Naive thymus-derived CD4-positive, alpha-beta T cell (primary cell): ENCODE measurements at places on chromosomes 1 and 21. TPM values are rescaled to one million over a fixed set of nuclear protein-coding genes. Genes with fewer than 3 reads are reported as not detected.

- no peaks in the 10 kb centered on the region for H3K27me3 ChIP-seq
- no peaks in the 10 kb centered on the region for H3K36me3 ChIP-seq
- no peak overlapping the region for H3K27ac ChIP-seq
- H3K4me1 ChIP-seq: no peaks in the 10 kb centered on the region
Observed at GRCh38 chr1:56477164-56478111, 101.9 kb downstream of the PLPP3 start.

DNA sequence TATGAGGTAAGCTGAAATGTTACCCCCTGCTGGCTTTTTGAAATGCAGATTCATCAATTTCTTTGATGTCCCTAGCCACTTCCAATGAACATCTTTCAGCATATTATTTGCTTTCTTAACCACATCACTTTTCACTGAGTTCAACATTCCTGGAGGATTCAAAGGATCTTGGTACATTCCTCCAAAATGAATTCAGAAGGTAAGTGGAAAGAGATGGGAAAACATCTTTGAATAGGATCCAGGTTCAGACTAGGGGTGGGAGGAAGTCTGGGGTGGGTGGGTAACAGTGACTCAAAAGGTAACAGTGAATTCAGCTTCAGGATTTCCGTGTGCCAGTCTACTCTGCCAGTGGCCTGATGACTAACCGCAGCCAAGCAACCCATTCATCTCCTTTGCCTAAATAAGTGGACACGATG is 180.7 kb downstream of the ZC3H11B start:
- DNase-seq: no peak
- H3K4me3 ChIP-seq: no peak overlapping the region
- no peaks in the 10 kb centered on the region for H3K4me1 ChIP-seq
- no peaks in the 10 kb centered on the region for H3K36me3 ChIP-seq

DNA sequence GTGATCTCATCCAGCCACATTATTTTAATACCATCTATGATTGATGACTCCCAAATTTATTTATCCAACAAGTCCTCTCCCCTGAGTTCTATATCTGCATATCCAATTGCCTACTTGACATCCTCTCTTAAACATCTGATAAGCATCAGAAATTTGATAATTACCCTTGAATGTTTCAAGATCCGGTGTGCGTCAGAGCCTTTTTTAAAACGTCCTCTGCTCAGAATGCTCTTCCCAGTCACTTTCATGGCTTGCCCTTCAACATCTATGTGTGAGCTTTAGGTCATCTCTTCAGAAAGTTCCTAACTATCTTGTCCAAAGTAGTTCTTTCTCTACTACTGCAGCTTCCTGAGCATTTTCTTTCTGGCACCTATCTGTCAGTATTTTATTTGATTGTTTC is 364.3 kb downstream of the PLPP3 start:
- no peak overlapping the region for H3K27ac ChIP-seq
- no peaks in the 10 kb centered on the region for H3K27me3 ChIP-seq
- no peak for DNase-seq
- H3K4me3 ChIP-seq: no peak overlapping the region
- H3K4me1 ChIP-seq: no peaks in the 10 kb centered on the region
- no peaks in the 10 kb centered on the region for H3K36me3 ChIP-seq

DNA sequence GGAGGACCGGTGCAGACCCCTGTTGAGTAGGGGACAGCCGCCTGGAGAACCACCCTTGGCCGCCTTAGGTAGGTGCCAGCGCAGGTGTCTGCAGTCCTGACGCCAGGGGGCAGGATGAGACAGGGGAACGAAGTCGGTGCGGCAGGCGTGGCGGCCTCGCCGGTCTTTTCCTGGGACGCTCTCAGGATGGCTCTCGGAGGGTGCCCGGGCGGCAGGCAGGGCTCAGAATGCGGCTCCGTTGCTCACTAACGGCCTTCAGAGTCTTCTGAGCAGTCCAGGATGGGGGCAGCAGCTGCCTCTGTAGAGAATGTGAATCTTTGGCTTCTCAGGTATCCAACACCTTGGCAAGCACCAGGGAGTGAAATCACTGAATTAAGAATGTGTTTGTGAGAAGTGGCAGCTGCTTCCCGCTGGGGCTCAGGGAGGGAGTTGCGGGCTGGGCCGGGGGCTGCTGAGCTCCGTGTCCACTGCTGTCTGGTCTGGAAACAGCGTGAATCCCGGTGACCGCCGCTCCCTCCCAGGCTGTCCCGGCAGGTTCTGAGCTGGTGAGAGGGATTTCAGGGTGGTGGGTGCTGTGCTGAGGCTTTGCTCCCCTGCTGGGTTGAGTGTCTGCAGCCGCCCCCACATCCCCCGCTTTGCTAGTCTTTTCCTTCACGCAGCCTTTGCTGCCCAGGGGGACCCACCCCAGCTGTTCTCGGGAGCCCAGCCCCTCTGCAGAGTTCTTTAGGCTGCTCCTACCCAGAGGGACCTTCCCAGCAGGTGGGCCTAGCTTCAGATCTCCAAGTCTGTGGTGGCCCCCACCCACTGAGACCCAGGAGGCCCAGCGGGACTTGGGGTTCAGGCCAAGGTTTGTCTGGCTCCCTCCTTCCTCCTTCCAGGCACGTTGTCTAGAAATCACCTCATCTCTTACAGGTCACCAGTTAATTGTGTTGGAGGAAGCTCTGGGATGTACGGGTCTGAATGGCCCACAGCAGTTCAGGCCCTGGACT is 11.1 kb upstream of the C1orf174 start:
- no peaks in the 10 kb centered on the region for H3K36me3 ChIP-seq
- H3K4me1 ChIP-seq: no peaks in the 10 kb centered on the region
- H3K27me3 ChIP-seq: no peaks in the 10 kb centered on the region
- no peak overlapping the region for H3K27ac ChIP-seq
- peak; percentile 79 for DNase-seq

DNA sequence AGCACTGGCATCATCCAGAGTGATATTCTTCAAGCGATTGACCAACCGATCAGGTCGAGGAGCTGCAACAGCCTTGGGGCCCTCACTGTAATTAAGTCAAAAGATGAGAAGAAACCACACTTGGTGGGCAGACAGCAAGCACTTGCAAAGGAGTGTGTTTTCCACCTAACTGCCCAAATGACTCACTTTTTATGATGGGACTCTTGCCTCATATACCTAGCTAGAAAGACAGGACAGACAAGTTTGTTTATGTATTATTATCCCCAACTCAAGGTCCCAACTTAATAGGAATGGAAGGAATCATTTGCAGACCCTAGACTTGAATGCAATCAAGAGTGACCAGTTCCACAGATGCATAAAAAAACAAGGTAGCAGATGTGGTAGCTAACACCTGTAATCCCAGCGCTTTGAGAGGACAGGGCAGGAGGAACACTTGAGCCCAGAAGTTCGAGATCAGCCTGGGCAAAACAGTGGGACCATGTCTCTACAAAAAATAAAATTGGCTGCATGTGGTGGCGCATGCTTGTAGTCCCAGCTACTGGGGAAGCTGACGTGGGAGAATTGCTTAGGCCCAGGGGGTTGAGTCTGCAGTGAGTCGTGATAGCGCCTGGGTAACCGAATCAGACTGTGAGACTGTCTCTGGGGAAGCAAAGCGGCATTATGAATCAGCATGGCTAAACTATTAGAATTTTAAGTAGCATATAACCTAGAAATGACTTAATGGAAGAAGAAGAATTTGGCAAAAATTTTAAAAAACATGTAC is 2.3 kb upstream of the NRAS start:
- DNase-seq: no peak
- no peak overlapping the region for H3K4me3 ChIP-seq
- H3K36me3 ChIP-seq: peaks cover 30% of the 10 kb centered on the region
- H3K4me1 ChIP-seq: peaks cover 20% of the 10 kb centered on the region

DNA sequence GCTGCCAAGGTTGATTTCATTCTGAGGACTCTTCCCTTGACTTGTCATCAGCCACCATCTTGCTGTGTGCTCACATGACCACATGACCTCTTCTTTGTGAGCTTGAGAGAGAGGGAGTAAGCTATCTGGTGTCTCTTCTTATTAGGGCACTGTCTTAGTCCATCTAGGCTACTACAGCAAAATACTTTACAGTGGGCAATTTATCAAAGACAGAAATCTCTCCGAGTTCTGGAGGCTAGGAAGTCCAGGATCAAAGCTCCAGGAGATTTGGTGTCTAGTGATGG is 11.9 kb upstream of the RPS6KA1 start:
- H3K36me3 ChIP-seq: no peaks in the 10 kb centered on the region
- no peak for DNase-seq
- no peak overlapping the region for H3K27ac ChIP-seq
- no peak overlapping the region for H3K4me3 ChIP-seq
- no peaks in the 10 kb centered on the region for H3K27me3 ChIP-seq

- DNase-seq: peak; percentile 22
- H3K36me3 ChIP-seq: no peaks in the 10 kb centered on the region
- peaks cover 17% of the 10 kb centered on the region for H3K27me3 ChIP-seq
- peak within 1 kb of the TSS; percentile 75 for H3K4me3 ChIP-seq
Observed at GRCh38 chr1:111739194-111739924, at the start of gene INKA2. TSS of gene INKA2 (minus strand) at chr1:111739395. CDS start at chr1:111739242, 153 bp downstream.

DNA sequence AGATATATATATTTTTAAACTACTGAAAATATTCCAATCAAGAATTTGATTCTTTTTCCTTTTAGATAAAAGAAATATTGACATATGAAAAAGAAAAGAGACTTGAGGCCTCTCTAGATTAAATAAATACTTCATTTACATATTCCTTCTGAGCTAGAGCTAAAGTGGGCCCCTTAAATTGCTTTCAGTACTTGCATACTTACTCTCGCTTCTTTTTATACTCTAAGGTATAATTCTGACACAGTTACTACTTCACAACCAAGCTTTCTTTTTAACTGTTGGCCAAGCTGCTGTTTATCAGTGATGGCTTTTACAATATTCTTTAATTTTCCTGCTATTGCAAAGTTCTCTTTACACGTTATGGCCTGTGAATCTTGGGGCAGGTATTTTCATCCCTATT is 24.6 kb downstream of the EXTL2 start:
- no peak overlapping the region for H3K27ac ChIP-seq
- no peaks in the 10 kb centered on the region for H3K27me3 ChIP-seq
- no peak for DNase-seq
- no peak overlapping the region for H3K4me3 ChIP-seq
- H3K36me3 ChIP-seq: no peaks in the 10 kb centered on the region
- H3K4me1 ChIP-seq: no peaks in the 10 kb centered on the region

- H3K27me3 ChIP-seq: no peaks in the 10 kb centered on the region
- DNase-seq: no peak
- H3K36me3 ChIP-seq: peaks cover 15% of the 10 kb centered on the region
- H3K4me1 ChIP-seq: no peaks in the 10 kb centered on the region
- H3K4me3 ChIP-seq: no peak overlapping the region
- H3K27ac ChIP-seq: no peak overlapping the region
Observed at GRCh38 chr1:67004176-67004575, 49.8 kb downstream of the SLC35D1 start.

- H3K4me1 ChIP-seq: no peaks in the 10 kb centered on the region
- no peaks in the 10 kb centered on the region for H3K27me3 ChIP-seq
- H3K4me3 ChIP-seq: no peak overlapping the region
- H3K27ac ChIP-seq: no peak overlapping the region
Observed at GRCh38 chr1:184545601-184546000, 158.8 kb downstream of the C1orf21 start.

The ANGPTL3 gene
- not detected for total RNA-seq

The SAMSN1 gene
- 136 and 140 TPM in 2 replicates for total RNA-seq

The VHLL gene
- not detected for total RNA-seq

The ST6GALNAC5 gene
- not detected for total RNA-seq
